ENCODE measurements at places on chromosomes 13 and 19.

DNA sequence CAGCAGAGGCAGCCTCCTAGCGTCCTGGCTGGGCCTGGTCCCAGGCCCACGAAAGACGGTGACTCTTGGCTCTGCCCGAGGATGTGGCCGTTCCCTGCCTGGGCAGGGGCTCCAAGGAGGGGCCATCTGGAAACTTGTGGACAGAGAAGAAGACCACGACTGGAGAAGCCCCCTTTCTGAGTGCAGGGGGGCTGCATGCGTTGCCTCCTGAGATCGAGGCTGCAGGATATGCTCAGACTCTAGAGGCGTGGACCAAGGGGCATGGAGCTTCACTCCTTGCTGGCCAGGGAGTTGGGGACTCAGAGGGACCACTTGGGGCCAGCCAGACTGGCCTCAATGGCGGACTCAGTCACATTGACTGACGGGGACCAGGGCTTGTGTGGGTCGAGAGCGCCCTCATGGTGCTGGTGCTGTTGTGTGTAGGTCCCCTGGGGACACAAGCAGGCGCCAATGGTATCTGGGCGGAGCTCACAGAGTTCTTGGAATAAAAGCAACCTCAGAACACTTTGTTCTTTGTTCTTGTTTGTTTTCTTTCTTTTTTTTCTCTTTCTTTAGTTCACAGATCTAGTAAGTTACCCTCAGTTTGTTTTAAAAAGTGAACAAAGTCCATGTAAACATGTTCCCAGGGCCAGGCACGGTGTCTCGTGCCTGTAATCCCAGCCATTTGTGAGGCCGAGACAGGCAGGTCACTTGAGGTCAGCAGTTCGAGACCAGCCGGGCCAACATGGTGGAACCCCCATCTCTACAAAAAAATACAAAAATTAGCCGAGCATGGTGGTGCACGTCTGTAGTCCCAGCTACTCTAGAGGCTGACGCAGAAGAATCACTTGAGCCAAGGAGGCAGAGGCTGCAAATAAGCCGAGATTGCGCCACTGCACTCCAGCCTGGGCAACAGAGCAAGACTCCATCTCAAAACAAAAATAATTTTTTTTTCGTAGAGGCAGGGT, 10.2 kb downstream of the ANGPTL4 start:
- no peak for DNase-seq
- no peaks in the 10 kb centered on the region for H3K27me3 ChIP-seq
- H3K27ac ChIP-seq = no peak overlapping the region
- no peak overlapping the region for H3K4me3 ChIP-seq
- H3K4me1 ChIP-seq = peaks cover 4% of the 10 kb centered on the region
- no peaks in the 10 kb centered on the region for H3K36me3 ChIP-seq

DNA sequence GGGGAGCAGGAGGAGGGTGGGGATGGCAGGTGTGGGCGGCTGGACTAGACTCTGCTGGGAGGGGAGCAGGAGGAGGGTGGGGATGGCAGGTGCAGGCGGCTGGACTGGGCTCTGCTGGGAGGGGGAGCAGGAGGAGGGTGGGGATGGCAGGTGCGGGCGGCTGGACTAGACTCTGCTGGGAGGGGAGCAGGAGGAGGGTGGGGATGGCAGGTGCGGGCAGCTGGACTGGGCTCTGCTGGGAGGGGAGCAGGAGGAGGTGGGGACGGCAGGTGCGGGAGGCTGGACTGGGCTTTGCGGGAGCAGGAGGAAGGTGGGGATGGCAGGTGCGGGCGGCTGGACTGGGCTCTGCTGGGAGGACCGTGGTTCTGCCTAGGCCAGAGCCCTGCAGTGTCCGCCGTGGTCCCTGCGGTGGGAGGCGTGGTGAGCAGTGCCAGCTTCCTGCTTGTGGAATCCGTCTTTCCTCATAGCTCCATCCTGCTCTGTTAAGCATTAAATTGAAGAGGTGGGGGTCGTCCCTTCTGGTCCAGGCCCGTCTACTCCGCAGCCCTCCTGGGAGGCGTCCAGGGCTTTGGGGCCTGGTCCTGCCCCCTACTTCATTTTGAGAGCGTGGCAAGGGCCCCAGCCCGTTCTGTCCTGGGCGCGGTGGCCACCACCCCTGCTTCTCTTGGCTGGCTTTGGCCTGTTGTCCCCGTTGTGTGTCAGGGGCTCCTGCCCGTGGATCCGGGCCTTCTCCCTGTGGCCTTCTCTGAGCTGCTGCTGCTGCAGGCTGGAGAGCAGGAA, 4.7 kb downstream of the SPPL2B start:
- no peak for DNase-seq
- no peak overlapping the region for H3K4me3 ChIP-seq
- peaks cover 20% of the 10 kb centered on the region for H3K4me1 ChIP-seq

DNA sequence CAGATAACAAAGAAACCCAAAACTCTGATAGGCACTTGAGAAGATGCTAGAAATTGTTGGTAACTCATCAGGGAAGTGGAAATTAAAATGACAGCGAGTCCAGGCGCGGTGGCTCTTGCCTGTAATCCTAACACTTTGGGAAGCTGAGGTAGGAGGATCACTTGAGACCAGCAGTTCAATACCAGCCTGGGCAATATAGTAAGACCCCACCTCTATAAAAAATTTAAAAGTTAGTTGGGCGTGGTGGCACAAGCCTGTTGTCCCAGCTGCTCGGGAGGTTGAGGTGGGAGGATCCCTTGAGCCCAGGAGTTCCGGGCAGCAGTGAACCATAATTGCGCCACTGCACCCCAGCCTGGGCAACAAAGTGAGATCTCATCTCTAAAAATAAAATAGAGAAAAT, 2.6 kb upstream of the RYR1 start:
- H3K27ac ChIP-seq = no peak overlapping the region
- DNase-seq = no peak
- no peaks in the 10 kb centered on the region for H3K27me3 ChIP-seq
- no peaks in the 10 kb centered on the region for H3K36me3 ChIP-seq
- H3K4me1 ChIP-seq = peaks cover 4% of the 10 kb centered on the region
- H3K4me3 ChIP-seq = no peak overlapping the region

GRCh38 chr13:41837629-41838028, 123.3 kb downstream of the VWA8 start:
- no peak overlapping the region for H3K4me3 ChIP-seq
- no peaks in the 10 kb centered on the region for H3K27me3 ChIP-seq
- H3K4me1 ChIP-seq = no peaks in the 10 kb centered on the region
- peaks cover 7% of the 10 kb centered on the region for H3K36me3 ChIP-seq

DNA sequence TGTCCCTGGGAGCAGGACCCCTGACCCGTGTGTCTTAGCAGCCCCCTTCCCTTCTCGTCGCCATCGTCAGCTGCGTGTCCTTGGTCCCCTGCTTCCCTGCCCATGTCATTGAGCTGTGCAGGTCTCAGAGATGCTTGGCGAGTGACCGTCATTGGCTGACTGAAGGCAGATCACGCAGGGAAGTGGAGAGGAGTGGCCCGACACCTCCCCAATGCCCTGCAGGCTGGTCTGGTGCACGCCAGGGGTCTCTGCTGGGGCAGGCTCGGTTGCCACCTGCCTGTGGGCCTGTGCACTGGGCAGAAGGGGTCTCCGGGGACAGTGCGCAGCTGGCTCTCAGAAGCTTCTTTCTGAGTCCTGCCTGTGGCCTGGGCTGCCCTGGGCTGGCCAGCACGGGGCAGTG, 6.2 kb downstream of the GNA11 start:
- DNase-seq = no peak
- H3K36me3 ChIP-seq = no peaks in the 10 kb centered on the region
- no peak overlapping the region for H3K27ac ChIP-seq
- H3K27me3 ChIP-seq = peaks cover 9% of the 10 kb centered on the region

GRCh38 chr13:44972956-44973581, 16.2 kb downstream of the NUFIP1 start:
- peaks cover 16% of the 10 kb centered on the region for H3K36me3 ChIP-seq
- H3K4me3 ChIP-seq = no peak overlapping the region
- H3K4me1 ChIP-seq = no peaks in the 10 kb centered on the region
- no peaks in the 10 kb centered on the region for H3K27me3 ChIP-seq
- no peak for DNase-seq

DNA sequence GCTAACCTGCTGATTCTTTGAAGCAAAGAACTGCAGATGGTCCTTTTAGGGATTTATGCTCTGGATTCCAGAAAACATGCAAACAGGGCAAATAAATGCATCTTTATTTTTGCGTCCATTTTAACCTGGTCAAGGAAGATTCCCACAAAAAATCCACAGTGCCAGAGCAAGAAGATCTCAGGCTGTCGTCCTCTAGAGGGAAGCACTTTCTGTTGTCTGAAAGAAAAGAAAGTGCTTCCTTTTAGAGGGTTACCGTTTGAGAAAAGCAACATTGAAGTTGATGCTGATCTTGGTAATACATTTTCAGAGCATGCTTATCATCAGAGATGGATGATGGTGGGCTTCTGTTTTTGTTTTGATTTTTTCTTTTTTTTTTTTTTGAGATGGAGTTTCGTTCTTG, 75.5 kb downstream of the DPRX start:
- no peak overlapping the region for H3K4me3 ChIP-seq
- no peaks in the 10 kb centered on the region for H3K36me3 ChIP-seq
- H3K4me1 ChIP-seq = no peaks in the 10 kb centered on the region
- DNase-seq = no peak

GRCh38 chr19:8475005-8475404, 27.4 kb downstream of the PRAM1 start:
- H3K36me3 ChIP-seq = peaks cover 86% of the 10 kb centered on the region
- no peak overlapping the region for H3K4me3 ChIP-seq
- H3K4me1 ChIP-seq = no peaks in the 10 kb centered on the region
- no peak for DNase-seq
- H3K27ac ChIP-seq = no peak overlapping the region
- H3K27me3 ChIP-seq = no peaks in the 10 kb centered on the region

GRCh38 chr13:40283666-40284065, 382.8 kb downstream of the FOXO1 start:
- no peaks in the 10 kb centered on the region for H3K36me3 ChIP-seq
- H3K27ac ChIP-seq = no peak overlapping the region
- no peaks in the 10 kb centered on the region for H3K27me3 ChIP-seq
- no peaks in the 10 kb centered on the region for H3K4me1 ChIP-seq
- DNase-seq = no peak

GRCh38 chr13:111954661-111955411, 112.1 kb upstream of the SOX1 start:
- no peaks in the 10 kb centered on the region for H3K27me3 ChIP-seq
- DNase-seq = no peak
- no peak overlapping the region for H3K4me3 ChIP-seq
- no peak overlapping the region for H3K27ac ChIP-seq
- no peaks in the 10 kb centered on the region for H3K36me3 ChIP-seq

DNA sequence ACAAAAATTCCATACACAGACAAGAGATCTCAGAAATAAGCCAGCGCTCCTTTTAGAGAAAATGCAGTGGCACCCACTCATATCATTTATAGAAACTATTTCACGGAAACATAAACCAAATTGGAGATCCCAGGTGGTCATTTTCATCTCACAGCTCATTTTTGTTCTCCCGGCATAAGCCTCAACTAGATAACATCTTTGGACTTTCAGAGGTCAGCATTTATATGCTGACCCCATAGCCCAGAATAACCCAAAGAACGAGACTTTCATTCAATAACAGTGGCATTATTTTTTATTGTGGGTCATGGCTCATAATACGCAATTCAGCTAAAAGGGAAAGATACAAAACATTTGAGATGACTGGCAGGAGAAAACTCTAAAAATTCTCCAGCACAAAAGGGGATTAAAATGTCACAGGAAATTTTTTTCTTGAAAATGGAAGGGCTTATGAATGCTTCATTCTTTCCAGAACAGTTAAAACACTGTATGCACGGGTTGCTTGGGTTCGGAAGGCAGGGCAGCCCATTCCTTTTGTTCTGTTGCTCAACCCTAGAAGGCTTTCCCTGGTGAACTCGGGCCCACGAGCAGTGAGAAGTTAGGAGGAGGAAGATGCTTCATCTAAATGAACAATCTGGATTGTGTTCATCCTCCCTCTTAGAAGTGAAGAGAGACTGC, 24.0 kb downstream of the STARD13 start:
- DNase-seq = no peak
- H3K27ac ChIP-seq = no peak overlapping the region
- no peak overlapping the region for H3K4me3 ChIP-seq
- H3K36me3 ChIP-seq = no peaks in the 10 kb centered on the region

GRCh38 chr13:59424661-59425060, 739.1 kb downstream of the DIAPH3 start:
- H3K4me1 ChIP-seq = no peaks in the 10 kb centered on the region
- H3K27me3 ChIP-seq = no peaks in the 10 kb centered on the region
- no peak overlapping the region for H3K27ac ChIP-seq
- H3K36me3 ChIP-seq = no peaks in the 10 kb centered on the region

All from effector memory CD4-positive, alpha-beta T cell (primary cell).